ENCODE measurements at places on chromosomes 4 and X.

GRCh38 chr4:5815641-5816040 lies 77.2 kb downstream of the CRMP1 start:
- no peak for DNase-seq

GRCh38 chrX:110145854-110146253 lies 142.9 kb downstream of the TMEM164 start:
- no peak for DNase-seq

DNA sequence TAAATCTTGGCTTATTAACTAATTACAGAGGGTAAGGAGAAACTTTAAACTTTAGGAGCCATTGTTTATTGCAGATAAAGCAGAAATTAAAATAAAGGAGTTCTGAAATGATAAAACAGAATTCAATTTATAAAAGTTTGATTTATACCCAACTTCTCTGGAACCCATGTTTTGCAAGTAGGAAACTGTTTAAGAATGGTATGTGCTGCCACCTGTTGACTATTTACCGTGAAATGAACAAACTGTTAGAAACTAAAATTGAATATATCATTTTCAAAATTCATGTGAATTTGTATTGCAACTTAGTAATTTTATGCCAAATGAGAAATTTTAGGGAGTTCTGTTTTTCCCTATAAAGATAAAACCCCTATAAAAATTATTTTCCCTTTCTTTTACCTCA lies 11.0 kb upstream of the TBC1D8B start:
- no peak for DNase-seq

GRCh38 chr4:176660561-176660960 lies 132.2 kb downstream of the VEGFC start:
- no peak for DNase-seq

DNA sequence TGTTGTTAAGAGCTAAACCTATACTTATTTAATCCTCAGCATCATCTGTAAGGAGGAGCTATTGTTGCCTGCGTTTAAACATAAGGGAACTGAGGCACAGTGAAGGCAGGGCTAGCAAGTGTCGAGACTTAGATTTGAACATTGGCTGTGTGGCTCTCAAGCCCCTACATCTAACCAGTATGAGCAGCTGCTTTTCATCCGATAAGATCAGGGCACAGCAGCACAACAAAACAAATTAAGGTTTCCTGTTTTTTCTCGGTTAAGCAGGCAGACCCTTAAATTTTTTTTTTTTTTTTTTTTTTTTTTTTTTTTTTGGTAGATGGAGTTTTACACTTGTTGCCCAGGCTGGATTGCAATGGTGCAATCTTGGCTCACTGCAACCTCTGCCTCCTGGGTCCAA lies 35.6 kb downstream of the RAB40A start:
- no peak for DNase-seq

DNA sequence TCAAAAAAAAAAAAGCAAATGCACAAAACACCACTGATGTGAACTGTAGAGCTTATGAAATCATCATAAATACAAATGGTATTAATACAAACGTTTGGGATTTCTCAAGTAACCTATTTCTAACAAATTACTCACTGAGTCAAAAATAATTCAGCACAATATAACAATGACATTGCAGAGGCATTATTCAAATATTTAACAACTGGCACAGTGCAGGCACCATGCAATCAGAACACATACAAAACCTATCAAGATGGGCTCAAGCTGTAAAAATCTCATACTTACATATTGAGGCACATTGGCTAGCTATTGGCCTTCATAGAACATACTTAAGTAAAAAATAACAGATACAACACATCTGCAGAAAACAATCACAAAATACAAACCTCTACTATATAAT lies 81.1 kb downstream of the LRBA start:
- no peak for DNase-seq

GRCh38 chr4:1383728-1384591 lies 22.3 kb downstream of the NKX1-1 start:
- DNase-seq, result no peak

- no peak for DNase-seq
These were observed 94.5 kb upstream of the MXRA5 start for GRCh38 chrX:3440981-3441380.

DNA sequence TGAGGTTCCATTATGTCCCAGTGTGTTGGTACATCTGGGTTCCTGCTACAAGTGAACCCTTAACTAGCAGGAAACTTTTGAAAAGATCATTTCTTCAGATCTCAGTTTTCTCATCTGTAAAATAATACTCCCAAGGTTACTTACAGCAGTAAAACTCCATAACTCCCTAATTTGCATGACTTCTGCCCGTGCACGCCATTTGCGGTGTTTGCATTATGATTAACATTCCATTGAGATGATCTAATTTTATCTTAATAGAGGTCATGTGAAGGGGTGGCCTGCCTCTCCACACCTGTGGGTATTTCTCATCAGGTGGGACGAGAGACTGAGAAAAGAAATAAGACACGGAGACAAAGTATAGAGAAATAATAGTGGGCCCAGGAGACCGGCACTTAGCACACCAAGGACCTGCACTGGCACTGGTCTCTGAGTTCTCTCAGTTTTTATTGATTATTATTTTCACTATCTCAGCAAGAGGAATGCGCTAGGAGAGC lies 219.8 kb downstream of the TLL1 start:
- no peak for DNase-seq

DNA sequence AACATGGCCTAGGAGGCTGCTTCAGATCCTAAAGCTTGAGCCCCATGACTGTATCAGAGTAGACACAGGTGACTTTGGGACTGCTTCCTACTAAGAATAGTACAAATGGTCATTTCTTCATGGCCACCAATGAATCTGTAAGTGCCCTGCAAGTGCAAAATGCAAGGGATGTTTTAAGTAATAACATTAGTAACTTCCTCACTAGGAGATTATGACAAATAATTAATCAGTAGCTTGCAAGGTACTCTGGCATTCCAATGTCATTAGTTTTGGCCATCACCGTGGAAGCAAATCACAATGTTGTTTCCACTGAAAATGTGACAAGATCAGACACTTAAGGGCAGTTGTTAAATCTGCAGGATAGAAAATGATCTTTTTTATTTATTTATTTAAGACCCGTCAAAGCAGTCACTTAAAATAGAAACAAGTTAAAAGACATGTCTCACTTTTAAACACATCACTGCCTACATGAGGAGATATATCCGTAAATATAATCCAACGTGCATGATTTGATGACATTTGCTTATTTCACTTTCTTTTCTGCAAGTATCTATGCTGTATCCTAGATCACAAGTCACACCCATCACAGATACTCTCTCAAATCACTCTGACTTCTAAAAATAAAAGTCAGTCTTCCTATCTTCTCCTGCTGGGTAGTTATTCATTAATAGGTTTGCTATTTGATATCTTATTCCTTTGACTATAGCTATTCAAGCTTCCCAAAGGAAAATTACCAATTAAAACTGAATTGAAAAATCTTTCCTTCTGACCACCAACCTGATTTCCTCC lies 400.6 kb downstream of the IL15 start:
- no peak for DNase-seq

DNA sequence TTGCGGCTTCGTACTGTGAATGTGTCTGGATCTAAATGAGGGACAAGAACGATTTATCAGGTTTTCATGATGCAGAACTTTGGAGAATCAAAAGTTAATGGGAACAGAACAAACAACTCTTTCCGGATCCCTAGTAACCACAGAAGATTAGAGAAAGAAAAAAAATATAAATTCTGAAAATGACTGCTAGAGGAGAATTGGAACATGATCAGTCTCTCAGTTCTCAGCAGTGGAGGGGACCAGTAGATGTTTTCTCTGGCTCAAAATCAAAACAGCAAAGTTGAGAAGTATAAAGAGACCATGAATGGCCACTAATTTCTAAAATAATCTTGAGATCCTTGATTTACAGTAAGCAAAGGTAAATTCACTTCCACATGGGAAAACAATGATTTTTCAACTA lies 38.1 kb upstream of the GK2 start:
- no peak for DNase-seq

Measured in stimulated activated naive CD4-positive, alpha-beta T cell (primary cell).